Immature natural killer cell (primary cell): ENCODE measurements at places on chromosomes 4 and X.

GRCh38 chr4:1203026-1203616, 30.7 kb upstream of the SPON2 start:
- DNase-seq: no peak

- DNase-seq: no peak
Observed at GRCh38 chrX:134569306-134569705, 89.0 kb downstream of the PLAC1 start.

GRCh38 chrX:63186137-63186536, 165.0 kb downstream of the SPIN4 start:
- DNase-seq: no peak

DNA sequence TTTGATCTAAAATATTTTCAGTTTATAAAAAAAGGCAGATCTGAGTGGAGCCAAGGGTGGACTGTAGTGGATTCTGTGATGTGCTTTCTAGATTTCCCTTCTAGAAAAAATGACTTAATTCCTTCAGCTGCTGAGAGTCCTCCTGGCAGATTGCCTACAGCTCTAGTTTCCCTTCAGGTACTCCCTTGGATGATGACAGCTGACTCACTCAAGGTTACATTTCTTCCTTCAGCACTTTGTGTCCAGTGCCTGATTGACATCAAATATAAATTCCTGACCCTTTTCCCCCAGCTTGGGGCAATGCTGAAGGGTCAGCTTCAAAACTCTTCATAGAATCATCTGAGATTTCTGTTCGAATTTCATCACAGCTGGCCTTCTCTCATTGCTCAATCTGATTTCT, 161.7 kb downstream of the EMCN start:
- no peak for DNase-seq

GRCh38 chr4:15901007-15901406, 37.5 kb downstream of the FGFBP1 start:
- no peak for DNase-seq

DNA sequence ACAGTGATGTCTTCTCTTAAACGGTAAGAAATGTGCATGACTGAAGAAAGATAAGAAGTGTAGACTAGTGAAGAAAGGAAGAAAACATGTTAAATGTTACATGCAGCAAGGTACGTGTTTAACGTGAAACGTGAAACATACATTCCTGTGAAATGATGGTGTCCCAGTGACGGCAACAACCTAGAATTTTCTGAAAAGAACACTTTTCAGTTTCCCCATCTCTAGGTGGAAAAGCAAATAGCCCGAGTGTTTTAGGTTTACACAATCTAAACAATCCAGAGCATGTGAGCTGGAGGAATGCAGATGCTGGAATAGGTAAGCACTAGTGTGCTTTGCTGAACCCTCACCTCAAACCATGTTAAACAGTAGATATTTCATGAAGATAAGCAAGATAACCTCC, 60.7 kb downstream of the CLNK start:
- DNase-seq: no peak

- DNase-seq: no peak
Observed at GRCh38 chrX:120499301-120500072, 30.4 kb upstream of the LAMP2 start.

DNA sequence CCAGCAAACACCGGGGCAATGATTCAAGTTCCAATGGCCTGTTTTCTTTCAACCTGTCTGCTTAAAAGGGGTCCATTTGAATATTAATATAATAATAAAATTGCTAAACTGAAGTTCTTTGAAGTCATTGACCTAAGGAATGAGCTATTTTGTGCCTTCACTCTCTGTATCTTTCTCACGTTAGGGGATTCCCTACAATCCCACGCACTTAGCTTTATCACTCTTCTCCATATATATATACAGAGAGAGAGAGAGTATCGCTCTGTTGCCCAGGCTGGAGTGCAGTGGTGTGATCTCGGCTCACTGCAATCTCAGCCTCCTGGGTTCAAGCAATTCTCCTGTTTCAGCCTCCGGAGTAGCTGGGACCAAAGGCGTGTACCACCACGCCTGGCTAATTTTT, 83.9 kb upstream of the NWD2 start:
- no peak for DNase-seq

GRCh38 chr4:108814326-108814725, 51.5 kb upstream of the ETNPPL start:
- DNase-seq: no peak

DNA sequence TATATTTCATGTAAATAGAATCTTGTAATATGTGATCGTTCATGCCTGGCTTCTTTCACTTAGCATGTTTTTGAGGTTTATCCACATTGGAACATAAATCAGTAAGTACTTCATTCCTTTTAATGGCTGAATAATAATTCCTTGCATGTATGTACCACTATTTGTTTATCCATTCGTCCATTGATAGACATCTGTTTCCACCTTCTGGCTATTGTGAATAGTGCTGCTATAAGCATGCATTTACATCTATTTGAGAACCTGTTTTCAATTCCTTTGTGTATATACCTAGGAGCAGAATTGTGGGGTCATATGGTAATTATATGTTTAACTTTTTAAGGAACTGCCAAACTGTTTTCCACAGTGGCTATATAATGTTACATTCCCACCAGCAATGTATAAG, 356.7 kb upstream of the DIPK2B start:
- DNase-seq: no peak

DNA sequence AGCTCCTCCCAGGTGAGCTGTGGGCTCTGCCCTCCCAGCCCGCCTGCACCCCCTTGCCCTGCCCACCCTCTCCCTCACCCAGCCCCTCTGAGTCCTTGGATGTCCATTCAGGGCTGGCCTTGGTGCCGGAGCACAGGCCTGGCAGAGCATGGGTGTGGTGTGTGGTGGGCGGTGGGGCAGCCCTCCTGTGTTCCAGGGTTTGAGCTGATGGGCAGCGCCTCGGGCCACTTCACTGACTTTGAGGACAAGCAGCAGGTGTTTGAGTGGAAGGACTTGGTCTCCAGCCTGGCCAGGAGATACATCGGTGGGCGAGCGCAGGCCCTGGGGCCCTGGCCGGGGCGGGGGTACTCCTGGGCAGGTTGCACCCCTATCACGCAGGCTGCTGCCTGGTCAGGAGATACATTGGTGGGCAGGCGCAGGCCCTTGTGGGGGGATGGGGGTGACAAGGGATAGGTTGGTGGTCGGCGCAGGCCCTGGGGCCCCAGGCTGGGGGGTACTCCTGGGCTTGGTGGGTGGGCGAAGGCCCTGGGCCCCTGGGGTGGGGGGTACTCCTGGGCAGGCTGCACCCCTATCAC, 7.6 kb upstream of the SLC26A1 start:
- DNase-seq: no peak

DNA sequence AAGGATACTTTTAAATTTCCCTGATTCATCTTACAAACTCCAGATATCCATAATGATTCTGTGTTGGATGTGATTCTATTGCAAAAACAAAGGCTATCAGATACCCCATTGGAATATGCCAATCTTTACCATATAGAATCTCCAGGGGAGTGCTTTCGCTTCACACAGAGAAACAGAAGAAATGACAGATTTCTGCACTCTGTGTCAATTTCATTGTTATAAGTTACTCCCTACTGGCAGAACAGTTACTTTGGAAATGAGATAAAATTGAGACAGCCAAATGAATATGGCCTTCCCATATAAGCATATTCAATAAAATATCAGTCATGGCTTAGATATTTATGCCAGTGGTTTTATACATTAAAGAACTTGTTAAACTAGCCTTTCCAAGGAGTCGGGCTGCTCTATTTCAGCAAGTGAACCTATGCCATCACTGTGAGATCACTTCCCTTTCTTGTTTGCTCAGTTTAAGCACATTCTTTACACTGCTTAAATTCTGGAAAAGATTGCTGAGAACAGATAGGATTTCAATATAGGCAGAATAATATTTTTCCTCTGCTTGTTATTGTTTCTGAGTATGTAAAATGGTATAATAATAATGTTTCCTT, 127.5 kb upstream of the ANXA10 start:
- DNase-seq: no peak

- no peak for DNase-seq
Observed at GRCh38 chrX:154082396-154083125, 15.0 kb downstream of the MECP2 start.

GRCh38 chr4:1338752-1339414, 8.1 kb upstream of the UVSSA start:
- no peak for DNase-seq
